H1 (cell line): ENCODE measurements at places on chromosomes 12 and 14. TPM values are rescaled to one million over a fixed set of nuclear protein-coding genes. Genes with fewer than 3 reads are reported as not detected.
A peak's percentile ranks its signal among the peaks of the same experiment; 100 is the strongest.

The MDGA2 gene
- total RNA-seq = 0.69 and 1.1 TPM in 2 replicates

The ERO1A gene
- 36.5 and 42.0 TPM in 2 replicates for total RNA-seq

The PRH2 gene
- total RNA-seq = not detected in 2 replicates

GRCh38 chr14:56172571-56172971 is 54.4 kb downstream of the PELI2 start:
- DNase-seq = no peak

DNA sequence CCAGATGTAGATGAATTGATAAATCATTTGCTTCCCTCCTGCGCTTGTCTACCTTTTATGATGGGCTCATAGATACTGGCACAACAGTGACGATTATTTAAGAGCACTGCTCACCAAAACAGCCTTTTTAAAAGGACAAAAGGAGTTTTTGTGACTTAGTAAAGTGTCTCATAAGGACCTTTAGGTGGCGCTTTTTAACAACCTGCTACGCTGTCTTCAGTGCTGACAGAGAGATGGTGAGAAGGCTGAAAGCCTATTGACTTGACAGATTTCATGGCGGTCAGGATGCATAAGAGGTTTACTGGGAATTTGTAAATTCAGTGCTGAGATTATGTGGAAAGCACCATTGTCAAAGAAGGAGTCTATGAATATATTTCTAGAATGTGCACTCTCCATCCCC is 87.6 kb downstream of the SLC15A5 start:
- no peak for DNase-seq

GRCh38 chr14:71966528-71966927 is 34.3 kb downstream of the RGS6 start:
- no peak for DNase-seq

DNA sequence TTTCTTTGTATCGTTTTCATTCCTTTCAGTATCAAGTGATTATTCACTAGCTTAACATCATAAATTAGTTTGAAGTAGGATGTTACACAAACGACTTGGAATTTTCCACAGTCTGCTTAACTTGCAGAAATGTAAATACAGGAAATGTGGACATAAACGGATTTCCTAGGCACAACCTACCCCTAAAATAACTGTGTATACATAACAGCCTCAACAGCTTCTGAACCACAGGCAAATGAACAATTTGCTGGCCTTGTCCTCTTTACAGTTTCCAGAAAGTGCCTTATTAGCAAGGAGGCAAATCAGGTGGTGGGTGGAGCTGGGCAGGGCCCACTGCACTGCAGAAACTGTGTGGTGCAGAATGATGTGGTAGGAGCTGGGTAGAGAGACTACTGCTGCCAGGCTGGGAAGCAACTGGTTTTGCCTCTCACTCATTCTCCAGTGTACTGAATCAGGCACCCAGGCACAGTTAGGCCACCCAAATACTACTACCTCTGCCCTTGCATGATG is 14.1 kb downstream of the DRAM1 start:
- no peak for DNase-seq

The ZNF705A gene
- total RNA-seq = not detected in 2 replicates

DNA sequence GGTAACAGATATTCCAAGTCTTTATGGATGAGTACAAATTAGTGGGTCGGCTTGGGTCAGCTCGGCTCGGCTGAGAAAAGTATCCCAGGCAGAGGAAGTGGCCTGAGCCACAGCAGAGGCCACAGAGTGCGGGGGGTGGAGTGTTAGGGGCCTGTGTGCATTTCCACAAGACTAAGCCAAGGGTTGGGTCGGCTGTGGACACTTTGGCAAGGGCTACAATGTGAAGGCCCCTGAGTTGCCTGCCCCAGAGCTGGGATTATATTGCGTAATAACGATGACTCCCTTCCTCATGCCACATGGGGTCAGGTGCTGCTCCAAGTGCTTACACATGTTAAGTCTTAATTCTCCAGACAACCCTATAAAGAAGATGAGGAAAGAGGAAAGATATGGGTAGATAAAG is 11.4 kb downstream of the EVL start:
- no peak for DNase-seq

The OAS2 gene
- not detected in 2 replicates for total RNA-seq

The CLEC12A gene
- total RNA-seq = not detected in 2 replicates

DNA sequence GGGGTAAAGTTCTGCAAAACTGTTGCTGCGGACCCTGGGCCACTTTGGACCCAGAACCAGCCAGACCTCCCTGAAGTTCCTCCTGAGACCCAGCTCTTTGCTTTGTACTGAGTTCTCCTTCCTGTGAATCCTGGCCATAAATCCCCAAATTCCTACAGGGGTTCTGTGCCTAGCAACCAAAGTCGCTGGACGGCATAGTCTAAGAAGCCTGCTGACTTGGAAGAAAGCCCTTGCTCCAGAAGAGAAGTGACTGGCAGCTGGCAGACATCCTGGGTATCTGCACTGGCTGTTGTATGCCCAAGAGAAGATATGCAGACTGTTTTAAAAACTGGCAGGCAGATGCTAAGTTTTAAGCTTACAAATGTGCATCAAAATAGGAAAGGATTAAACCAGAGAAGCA is 99.9 kb upstream of the SLC24A4 start:
- DNase-seq = no peak

DNA sequence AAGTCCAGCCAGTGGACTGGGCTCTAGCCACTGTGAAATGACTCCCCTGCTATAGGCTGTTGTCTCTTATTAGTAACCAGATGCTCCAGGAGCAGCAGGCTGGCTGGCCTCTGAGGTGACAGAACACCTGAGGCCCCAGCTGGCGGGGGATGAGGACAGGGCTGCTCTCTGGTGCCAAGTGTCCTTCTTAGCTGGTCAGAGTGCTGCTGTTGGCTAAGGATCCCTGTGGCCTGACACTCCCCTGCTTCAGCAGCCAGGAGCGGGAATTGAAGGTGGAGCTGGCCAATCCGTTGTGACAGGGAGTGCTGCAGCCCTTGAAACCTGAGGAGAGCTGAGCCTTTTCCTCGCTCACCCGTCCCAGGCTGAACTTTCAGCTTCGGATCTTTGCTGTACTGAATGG is 30.7 kb downstream of the TMEM229B start:
- DNase-seq = peak; percentile 17

The CDC42BPB gene
- total RNA-seq = 87.9 and 88.2 TPM in 2 replicates

DNA sequence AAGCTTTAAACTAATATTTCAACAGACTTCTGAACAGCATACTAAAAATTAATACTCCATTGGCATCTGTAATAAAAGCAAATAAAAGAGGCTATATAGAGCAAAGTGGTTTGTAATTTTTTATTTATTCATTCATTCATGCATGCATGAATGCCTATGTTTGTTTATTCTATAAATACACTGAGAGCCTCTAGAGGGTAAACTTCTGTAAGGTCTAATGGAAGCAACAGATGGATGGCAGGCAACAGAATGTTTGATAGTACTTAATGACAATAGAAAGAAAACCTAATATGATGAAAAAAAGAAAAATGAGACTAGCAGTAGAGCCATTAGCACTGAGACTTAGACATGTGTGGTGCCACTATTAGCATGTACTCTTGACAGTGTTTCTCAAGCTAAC is 253.1 kb downstream of the CCDC91 start:
- no peak for DNase-seq

- peak; percentile 98 for DNase-seq
Observed at GRCh38 chr14:20652996-20653975, 11.8 kb upstream of the OR6S1 start.

- no peak for DNase-seq
Observed at GRCh38 chr12:98244136-98244535, 271.3 kb upstream of the TMPO start.

The GRIN2B gene
- 2.3 and 3.2 TPM in 2 replicates for total RNA-seq

GRCh38 chr14:20219033-20219432 is 4.5 kb upstream of the OR11H6 start:
- no peak for DNase-seq

The HOXC13 gene
- 0.13 TPM in 1 of 2 replicates, not detected in the other for total RNA-seq

The NR2C1 gene
- total RNA-seq = 39.0 and 48.3 TPM in 2 replicates
